ENCODE measurements at places on chromosomes 2 and 18.

- no peak for DNase-seq
Measured at GRCh38 chr2:212549941-212550340, 11.3 kb upstream of the ERBB4 start.

- peak; percentile 70 for DNase-seq
Measured at GRCh38 chr2:154375579-154375931, 322.9 kb upstream of the KCNJ3 start.

DNA sequence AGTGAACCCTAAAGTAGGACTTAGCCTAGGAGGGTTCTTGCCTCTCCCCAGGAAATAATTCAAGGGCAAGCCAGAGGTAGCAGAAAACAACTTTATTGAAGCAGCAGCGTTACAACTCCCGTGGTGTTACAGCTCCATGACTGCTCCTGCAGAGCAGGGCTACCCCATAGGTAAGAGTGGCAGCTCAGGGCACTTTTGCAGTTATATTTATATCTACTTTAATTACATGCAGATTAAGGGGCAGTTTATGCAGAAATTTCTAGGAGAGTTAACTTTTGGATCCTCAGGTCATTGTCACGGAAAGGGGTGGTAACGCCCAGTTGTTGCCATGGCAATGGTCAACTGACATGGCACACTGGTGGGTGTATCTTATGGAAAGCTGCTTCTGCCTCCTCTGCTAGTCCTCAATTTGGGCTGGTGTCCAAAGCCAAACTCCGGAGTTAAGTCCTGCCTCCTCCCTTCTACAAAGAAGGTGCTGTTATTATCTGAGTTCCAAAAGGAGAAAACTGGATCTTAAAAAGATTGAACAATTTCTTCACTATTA, 1413.0 kb downstream of the DSC3 start:
- DNase-seq: no peak

DNA sequence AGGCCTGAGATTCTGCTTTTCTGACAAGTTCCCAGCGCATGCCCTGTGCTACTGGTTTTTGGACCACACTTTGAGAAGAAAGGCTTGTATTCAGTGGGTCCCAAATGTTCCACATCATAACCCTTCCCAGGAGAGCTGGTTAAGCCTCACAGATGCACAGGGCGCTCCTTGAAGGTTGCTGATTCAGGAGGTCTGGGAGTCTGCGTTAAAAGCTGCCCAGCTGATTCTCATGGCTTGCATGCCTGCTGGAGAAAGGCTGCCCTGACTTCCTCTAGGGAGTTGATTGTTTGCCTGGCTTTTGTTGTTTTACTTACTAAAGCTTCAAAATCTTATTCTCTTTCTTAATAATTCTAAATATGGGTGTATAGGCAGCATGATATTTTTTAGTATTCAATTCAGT, 20.7 kb downstream of the CRYGD start:
- no peak for DNase-seq

GRCh38 chr2:159419403-159419802, 132.9 kb upstream of the WDSUB1 start:
- DNase-seq: no peak

- DNase-seq: no peak
Measured at GRCh38 chr2:21794611-21795010, 670.8 kb downstream of the TDRD15 start.

DNA sequence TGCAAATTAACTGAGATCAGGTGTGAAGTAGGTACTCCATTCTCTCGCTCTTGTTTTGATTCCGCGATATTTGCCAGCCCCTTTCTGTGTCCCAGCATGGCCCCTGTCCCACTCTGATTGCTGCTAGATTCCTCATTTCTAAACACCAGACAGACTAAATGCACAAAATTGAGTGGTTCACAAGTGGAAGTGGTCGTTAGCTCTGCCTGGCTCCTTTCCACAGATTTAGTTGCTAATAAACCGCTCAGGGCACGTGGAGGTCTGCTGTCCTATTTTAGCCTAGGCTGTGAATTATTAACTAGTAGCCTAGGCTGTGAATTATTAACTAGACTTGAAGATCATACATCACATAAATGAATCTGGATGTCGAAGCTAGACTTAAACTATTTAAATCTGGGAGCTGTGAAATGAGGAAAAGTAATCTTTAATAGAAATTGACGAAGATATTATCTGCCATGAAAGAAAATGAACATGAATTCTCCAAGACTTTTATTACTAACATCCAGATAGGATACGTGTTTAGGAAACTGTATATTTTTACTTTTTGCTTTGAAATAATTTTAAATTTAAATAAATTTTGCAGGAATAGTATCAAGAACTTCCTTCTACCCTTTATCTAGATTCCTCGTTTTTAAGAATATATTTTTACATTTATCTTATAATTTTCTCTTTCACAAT, 3.7 kb downstream of the IL1RL2 start:
- DNase-seq: peak; percentile 60

DNA sequence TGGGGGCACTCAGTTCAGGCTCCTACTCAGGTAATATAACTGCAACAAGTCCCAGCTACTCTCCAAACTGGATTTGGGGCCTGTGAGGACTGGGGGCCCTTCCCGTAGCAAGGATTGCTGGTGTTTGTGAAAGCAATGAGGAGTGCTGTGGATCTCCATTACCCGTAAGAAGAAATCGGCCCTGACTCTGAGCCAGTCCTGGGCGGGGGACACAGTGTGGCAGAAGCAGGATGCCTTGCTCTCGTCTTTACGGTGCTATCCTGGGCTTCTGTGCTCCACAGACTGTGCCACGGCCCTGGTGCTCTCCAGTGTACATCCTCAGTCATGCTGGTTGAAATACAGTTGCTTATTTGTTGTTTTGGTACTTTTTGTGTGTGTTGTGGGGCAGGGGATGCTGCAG, 172.9 kb downstream of the NDUFA10 start:
- no peak for DNase-seq

GRCh38 chr2:85421260-85422071, 3.0 kb downstream of the SH2D6 start:
- DNase-seq: peak; percentile 80

DNA sequence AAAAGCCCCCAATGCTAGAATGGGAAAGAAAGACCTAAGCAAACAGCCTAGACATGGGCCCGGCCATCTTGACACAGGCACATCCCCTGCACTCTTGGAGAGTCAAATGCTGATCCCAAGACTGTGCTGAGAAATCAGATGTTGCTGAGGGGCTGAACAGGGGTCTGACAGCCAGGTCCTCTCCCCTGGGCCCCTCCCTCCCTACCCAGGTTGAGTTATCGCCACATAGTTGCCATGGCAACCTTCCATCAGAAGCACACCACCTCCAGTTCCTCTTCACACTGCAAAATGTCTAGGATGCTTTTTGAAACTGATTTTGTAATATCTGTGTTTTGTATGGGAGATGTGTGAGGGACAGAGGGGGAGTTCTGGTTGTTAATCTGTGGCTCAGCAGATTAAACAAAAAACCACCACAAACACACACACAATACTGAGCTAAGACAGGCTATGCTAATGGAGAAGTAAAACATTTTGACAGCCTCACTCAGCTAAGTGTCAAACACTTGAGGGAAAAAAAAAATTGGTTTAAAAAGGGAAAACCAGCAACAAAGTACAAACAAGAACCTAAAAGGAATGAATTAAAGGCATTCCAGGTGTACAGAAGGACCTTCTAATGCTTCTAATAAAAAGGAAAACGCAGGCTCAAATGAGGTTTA, 88.2 kb downstream of the TMEM163 start:
- no peak for DNase-seq

GRCh38 chr2:17958466-17959092, 80.1 kb downstream of the KCNS3 start:
- no peak for DNase-seq

GRCh38 chr2:235551965-235552364, 58.1 kb downstream of the AGAP1 start:
- peak; percentile 74 for DNase-seq

- no peak for DNase-seq
Measured at GRCh38 chr2:64792995-64793639, 139.4 kb upstream of the SERTAD2 start.

GRCh38 chr18:59691996-59692395, 5.2 kb downstream of the CCBE1 start:
- DNase-seq: no peak

GRCh38 chr18:12246849-12247808, 7.0 kb upstream of the CIDEA start:
- peak; percentile 56 for DNase-seq

DNA sequence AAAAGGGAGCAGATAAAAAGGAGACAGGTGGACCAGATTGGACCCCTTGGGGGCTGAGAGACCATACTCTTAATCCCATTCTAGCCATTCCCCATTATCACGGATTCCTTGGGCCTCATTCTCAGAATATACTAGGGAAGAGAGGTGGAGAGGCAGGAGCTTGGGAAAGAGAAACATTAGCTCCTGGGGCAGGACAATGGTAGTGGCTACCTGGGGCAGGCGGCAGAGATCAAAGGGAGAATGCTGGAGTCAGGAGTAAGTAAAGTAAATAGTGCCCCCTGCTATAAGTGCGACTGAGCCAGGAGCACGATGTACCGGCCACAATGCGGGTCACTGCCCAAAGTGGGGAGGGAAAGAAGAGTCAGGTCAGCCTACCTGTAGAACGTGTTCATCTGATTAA, 20.4 kb upstream of the IHH start:
- DNase-seq: no peak

GRCh38 chr2:73532381-73532780, 109.8 kb downstream of the NAT8 start:
- no peak for DNase-seq

- DNase-seq: no peak
Measured at GRCh38 chr18:68147728-68148127, 567.2 kb downstream of the TMX3 start.

DNA sequence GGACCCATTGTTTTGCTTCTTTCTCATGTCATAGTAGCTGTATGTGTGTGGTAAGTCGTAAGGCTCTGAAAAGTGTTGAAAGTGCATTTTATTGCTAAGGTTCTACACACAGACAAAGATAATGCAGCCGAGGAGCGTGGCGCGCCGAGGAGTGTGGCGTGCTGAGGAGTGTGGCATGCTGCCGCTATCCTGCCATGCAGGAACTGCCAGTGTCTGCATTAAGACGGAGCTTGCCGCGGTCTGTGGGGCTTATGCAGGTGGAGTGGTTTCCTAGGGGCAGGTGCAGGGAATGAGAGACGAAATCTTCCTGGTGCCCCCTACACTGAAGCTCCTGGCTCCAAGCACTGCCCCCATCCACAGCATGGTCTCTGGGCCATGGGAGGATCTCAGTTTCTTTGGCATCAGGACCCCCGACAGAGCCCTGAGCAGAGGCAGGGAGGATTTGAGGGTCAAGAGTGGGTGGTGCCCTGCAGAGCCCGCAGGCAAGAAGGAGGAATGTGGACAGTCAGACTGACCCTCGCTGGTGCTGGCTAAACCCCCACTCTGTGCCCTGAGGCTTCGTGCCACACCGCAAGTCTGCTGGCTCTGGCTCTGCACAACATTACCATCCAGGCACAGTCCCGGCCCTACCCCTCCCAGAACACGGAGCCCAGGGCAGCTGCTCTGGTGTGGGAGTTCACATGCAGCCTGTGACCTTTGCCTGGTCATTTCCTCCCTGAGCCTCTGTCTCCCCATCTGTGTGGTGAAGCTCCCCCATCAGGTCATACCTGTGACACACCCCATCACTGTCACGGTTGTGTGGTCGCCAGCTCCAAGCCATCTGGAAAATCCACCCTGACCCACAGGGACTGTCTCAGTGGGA, 3.2 kb downstream of the SNED1 start:
- no peak for DNase-seq

- DNase-seq: no peak
Measured at GRCh38 chr18:48806551-48807261, 144.1 kb downstream of the SMAD7 start.

DNA sequence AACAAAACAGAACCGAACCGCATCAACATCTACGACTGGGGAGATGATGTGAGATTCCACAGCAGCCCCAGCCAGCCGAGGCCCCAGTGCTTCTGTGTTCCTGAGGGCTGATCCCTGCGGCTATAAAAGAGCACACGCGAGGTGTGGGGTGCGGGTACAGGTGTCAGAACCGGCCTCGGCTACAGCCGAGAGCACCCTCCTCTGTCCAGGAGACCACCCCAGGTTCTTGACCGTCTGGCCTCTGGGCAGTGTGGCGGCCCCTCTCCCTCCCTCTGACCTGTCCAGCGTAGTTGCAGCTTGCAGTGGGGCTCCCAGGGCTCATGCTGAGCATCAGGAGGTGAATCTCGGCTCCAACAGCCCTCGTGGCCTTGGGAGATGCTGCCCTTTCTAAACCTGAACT, 23.7 kb downstream of the RTP5 start:
- no peak for DNase-seq

DNA sequence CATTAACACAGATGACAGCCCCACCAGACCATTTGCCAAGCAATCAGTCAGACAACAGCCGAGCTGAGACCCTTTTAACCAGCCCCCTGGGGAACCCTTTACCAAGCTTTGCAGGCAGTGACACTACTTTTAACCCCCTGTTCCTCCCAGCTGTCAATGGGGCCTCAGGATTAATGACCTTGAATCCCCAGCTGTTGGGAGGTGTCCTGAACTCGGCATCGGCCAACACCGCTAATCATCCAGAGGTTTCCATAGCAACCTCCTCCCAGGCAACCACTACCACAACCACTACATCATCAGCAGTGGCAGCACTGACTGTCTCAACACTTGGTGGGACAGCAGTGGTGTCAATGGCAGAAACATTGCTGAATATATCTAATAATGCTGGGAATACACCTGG, 160.9 kb upstream of the EPC2 start:
- no peak for DNase-seq

DNA sequence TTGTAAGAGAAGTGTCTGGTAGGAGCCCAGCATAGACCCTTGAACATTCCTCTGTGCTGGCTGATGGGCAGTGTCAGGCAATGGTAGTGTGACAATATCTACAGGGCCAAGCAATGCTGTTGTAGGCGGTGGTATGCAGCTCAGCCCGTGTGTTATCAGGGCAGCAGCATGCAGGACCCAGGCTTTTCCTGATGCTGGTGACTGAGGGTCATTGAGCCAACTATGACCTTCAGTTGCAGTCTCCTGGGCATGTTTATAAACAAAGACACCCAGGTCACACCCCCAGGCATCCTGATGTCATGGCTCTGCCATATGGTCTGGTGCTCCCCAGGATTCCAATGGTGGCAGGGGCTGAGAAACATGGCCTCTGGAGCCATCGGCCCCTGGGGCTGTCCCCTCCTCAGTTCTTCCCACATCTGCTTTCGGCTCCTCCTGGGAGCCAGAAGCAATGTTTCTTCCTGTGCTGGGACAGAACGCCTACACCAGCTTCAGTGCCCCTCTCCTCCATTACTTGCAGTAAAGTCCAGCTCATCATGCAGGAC, 518.0 kb upstream of the HS6ST1 start:
- no peak for DNase-seq
